Amniotic stem cell (primary cell): ENCODE measurements at places on chromosomes 7 and 10.

GRCh38 chr7:103859709-103860108 is 129.7 kb downstream of the RELN start:
- DNase-seq = no peak

DNA sequence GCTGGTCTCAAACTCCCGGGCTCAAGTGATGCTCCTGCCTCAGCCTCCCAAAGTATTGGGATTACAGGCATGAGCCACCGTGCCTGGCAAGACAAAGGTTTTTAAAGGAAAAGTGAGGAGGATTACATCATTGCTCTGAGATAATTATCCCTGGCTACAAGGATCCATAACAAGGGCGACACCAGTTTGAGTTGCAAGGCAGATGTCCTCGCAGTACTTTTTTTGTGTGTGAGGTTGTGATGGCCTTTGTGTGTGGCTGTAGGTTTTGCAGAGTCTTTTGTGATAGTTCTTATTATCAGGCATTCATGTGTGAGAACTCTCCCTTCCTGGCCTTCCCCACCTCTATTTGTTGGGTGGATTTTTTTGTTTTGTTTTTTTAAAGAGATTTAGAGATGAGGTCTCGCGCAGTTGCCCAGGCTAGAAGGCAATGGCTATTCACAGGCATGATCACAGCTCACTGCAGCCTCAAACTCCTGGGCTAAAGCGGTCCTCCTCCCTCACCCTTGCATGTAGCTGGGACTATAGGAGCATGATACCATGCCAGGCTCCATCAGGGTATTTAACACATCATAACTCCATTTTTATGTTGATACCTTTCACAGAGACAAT is 10.0 kb downstream of the BTBD16 start:
- DNase-seq = no peak

DNA sequence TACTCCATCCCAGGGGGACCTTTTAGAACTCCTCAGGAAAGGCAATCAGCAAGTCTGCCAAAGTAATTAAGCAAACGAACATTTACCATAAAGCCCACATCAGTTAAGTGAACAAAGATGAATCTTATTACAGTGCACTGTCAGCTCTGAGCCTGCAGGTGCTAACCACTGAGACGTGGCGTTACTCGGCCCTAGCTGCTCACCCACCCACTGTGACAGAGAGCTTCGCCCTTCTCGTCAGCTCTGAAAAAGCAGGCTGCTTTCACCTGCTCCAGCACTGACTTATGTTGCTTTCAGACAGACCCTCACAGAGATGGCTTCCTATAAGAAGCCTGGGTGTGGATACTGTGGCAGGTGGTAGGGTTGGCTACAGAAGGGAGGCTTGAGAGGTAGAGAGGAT is 57.7 kb upstream of the KCNIP2 start:
- no peak for DNase-seq

DNA sequence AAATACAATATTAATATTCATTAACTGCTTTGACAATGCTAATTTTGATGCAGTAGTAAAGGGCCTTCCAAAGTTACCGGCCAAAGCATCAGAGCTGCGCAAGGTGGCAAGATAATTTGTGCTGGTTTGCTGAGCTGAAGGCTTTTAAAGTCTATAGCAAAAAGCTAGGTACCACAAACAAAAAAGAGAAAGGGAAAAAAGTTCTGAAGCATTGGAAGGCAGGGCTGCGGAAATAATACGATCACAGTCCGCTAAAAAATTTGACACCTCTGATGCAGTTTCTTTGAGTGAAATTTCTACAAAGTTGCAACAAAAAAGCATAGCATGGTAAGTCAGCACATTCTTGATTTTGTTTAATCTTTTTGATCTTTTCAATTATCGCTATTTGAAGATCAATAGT is 175.6 kb downstream of the TCF7L2 start:
- DNase-seq = no peak

DNA sequence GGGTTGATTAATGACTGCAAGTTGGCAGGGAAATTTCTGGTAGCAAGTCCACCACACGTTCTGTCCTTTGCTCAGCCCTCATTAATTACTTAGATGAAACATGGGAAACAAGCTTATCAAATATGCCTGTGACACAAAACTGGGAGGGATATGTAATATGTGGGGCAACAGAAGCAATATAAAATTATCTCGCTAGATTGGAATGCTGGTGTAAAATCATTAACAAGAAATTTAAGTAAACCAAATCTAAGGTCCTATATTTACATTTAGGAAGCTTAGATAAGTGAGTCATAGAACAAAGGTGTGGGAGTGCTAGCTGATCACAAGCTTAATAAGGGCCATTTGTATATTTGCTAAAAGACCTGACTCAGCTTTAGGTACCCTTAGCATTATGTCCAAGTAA is 23.5 kb downstream of the TRPV5 start:
- DNase-seq = no peak

- no peak for DNase-seq
Measured at GRCh38 chr7:46160861-46161260, 239.8 kb upstream of the IGFBP3 start.

GRCh38 chr10:70563230-70563629 is 39.3 kb downstream of the PRF1 start:
- DNase-seq = no peak

- DNase-seq = no peak
Measured at GRCh38 chr7:12257582-12257981, 46.5 kb downstream of the TMEM106B start.

DNA sequence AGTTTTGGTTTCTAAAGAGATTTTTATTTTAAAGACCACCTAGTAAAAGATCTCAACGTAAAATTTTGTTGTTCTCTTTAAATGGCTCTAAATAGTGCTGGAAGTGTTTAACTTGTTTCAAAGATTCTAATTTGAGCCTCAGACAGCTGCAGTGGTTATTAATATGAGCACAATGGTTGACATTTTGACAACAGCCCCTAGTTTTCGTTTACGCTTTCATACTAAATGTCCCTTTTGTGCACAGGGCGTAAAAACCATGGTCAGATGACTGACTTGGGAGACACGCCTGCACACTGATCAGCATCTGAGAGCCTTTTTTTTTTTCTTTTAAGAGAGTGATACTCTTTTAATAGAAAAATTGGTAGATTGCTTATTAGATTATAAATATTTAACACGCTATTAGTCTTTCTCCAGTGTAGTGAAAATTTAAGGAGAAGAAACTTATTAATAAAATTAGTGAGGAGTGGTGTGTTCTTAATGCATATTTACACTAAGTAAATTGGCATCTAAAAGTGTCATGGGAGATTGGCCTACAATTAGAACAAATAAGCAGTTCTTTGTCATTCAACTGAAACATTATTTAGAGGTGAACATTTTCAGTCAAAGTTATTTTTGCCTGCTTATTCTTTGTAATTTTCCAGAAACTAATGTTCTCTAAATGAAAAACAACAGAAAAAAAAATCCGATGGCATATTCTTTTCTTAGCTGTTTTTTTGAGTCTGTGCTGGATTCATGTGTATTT is 182.8 kb upstream of the PHYHIPL start:
- no peak for DNase-seq

DNA sequence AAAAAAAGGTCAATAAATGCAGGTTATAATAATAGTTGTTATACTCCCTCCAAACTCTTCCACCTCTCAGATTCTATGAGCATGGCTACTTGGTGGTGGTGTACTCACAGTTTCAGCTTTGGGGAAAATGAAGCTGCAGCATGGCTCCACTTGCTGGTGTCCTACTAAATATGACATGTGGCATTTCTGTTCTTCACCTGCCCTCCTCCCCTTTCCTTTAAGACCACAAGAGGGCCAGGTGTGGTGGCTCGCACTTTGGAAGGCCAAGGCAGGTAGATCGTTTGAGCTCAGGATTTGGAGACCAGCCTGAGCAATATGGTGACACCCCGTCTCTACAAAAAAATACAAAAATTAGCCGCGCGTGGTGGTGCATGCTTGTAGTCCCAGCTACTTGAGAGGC is 101.1 kb downstream of the SLC37A3 start:
- no peak for DNase-seq

DNA sequence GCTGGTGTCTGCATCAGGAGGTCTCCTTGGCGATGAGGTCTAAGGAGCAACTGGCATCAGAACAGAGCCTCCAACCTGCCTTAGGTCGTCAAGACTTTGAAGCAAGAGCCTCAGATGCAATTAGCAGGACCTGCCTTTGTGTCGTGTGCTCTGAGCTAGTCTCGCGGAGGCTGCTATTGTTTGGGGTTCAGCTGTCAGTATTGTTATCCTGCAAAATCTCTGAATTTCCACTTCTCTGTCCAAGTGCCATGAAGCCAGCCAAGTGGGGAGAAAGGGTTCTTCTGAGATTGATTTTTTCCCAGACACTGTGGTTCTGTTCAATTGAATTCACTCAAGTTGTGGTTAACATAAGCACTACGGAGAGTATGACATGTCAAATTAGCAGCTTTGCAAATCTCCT is 78.7 kb downstream of the ADARB2 start:
- no peak for DNase-seq

- peak; percentile 51 for DNase-seq
Measured at GRCh38 chr10:3924344-3924743, 139.3 kb upstream of the KLF6 start.

GRCh38 chr10:23331567-23332301 is 12.9 kb downstream of the C10orf67 start:
- DNase-seq = peak; percentile 72

GRCh38 chr10:126536148-126536547 is 134.3 kb downstream of the C10orf90 start:
- DNase-seq = no peak

- no peak for DNase-seq
Measured at GRCh38 chr7:12839508-12840153, 152.2 kb downstream of the ARL4A start.

DNA sequence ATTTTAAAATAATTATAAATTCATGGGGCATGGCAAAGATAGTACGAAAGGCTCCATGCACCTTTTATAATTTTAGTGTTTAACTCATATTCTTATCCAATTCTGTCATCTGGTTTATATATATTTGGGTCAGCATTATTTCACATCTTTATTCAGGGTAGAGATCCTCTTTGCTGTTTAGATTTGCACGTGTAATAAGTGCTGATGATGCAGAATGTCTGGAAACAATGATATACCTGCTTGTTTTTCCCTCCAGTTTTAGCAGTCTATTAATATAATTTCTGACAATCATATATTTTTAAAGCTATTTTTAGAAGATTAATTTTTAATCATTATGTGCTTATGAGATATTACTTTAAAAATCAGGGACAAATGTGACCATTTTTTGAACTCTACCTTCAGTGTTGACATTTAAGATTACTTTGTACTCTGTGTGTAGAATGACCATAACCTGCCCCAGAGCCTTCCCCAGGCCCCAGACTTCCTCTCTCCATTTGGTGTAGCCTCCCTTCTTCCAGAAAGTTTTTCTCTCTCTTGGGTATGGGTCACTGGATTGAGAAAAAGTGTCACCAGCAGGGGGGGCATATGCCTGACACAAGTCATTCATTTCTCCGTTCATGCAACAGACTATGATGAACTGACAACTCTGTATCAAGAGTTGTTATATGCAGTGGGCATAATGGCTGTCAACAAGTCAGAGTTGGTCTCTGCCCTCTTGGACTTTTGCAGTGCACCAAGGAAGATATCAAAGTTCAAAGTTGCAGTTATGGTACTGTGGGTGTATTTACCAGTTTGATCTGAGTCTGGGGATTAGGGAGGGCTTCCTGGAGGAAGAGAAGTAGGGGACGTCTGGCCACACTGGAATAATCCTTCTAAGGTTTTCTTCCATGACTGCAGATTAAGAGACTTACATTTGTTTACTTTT is 192.6 kb upstream of the CCDC6 start:
- no peak for DNase-seq

DNA sequence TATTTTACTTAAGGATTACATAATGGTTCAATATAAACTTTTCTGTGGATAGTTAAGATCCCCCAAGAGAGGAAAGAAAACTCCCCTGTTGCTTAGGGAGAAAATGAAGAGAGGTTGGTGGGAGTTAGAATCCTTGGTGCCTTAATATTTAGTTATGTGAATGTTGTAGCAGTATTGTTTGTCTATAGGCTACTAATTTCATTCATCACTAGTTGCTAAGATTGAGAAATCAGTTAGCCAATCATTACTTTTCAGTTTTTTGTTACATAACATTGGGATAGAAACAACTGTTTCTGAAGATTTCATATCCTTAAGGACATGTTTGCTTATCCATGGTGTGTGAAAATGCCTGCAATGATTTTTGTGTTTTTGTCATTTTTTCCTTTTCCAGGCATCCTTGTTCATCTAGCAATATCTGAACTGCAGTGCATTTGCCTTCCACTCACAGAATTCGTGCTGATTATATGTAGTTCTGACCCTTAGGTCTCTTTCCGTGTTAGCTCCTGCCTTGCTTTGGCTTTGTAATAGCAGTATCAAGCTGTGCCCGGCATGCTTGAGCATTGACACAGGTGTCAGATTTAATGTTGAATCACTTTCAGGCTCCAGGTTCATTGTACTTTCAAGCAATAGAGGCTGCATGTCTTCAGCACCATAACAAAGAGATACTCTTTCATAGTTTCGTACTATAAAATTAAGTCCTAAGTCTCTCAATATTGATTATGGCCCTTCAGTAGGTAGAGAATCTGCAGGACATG is 85.0 kb downstream of the PODXL start:
- DNase-seq = no peak

DNA sequence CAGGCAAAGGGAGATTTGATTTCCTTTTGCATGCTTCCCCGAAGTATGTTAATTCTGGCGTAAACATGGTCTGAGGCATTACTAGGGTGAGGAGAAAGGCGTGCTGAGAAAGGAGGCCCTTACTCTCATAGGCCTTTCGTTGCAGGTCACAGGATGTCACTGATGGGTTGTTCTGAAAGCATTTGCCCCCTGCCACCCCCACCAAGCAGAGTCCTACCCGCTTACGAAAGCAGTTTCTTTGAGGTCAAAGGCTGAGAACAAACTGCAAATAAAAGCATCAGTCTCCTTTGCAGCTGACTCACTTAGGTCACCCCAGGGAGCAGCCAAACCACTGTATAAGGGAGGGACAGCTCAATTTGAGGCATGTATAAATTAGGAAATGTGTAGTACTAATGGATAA is 57.1 kb downstream of the BPGM start:
- DNase-seq = no peak

- DNase-seq = no peak
Measured at GRCh38 chr7:21642422-21642821, 99.6 kb downstream of the DNAH11 start.

- no peak for DNase-seq
Measured at GRCh38 chr10:95560278-95561176, 644 bp downstream of the SORBS1 start.

GRCh38 chr7:130943336-130943901 is 209.4 kb upstream of the KLF14 start:
- DNase-seq = no peak

GRCh38 chr10:7435674-7436073 is 24.8 kb upstream of the SFMBT2 start:
- DNase-seq = no peak

- DNase-seq = no peak
Measured at GRCh38 chr7:143892527-143893300, 9.3 kb downstream of the TCAF1 start.
